AG04449 (cell line): ENCODE measurements at places on chromosomes 6 and 20.

GRCh38 chr20:1576641-1577040 is 19.1 kb upstream of the SIRPD start:
- no peak for DNase-seq

GRCh38 chr6:168032005-168032760 is 34.7 kb downstream of the KIF25 start:
- peak; percentile 51 for DNase-seq

DNA sequence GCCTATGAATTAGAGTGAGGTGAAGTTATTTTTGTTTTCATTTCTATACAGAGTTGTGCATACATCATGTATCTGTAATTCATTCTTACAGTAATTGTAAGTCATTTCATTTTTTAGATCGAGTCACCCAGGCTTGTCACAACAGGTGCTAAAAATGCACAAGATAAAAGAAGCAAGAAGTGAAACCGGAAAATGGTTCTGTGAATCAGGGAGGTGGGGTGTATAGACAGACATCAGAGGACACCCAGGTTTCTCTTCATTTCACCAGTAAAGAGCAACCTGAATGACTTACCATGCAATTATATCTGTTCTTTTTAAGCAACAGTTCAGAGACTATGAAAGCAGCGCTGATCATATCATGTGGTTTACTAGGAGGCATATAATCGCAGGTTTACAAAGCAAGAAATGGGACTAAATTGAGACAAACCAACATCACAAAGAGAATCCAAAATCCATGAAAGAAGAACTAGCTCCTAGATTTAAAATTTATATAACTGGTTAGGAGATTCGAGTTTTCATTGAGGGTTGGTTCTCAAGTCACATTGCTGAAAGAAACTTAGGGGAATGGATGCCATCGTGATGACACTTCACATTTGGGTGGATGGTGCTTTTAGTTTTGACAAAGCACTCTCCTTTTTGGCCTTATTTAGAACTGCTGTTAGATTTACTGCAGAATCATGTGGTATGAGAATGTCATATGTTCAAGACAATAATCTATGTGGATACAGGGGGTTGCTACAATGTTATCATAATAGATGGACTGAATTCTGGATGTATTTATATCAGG is 27.9 kb upstream of the TBC1D7 start:
- no peak for DNase-seq

DNA sequence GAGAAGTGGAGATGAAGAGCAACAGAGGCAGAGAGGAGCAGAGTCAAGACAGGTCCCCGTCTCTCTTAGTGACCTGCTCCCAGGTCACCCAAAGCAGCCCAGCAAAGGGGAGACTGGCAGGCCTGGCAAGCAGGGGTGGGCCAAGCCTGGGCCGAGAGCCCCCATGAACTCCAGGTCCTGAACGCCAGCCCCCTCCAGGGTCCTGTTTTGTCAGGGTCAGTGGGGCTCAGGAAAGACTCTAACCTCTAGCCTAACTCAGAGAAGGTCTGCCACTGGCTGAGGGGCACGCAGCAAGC is 1.2 kb downstream of the NECAB3 start:
- DNase-seq, result no peak
